ENCODE measurements at places on chromosomes 1 and 21.

- no peak for DNase-seq
Observed at GRCh38 chr1:40396420-40396819, 22.9 kb downstream of the SMAP2 start.

DNA sequence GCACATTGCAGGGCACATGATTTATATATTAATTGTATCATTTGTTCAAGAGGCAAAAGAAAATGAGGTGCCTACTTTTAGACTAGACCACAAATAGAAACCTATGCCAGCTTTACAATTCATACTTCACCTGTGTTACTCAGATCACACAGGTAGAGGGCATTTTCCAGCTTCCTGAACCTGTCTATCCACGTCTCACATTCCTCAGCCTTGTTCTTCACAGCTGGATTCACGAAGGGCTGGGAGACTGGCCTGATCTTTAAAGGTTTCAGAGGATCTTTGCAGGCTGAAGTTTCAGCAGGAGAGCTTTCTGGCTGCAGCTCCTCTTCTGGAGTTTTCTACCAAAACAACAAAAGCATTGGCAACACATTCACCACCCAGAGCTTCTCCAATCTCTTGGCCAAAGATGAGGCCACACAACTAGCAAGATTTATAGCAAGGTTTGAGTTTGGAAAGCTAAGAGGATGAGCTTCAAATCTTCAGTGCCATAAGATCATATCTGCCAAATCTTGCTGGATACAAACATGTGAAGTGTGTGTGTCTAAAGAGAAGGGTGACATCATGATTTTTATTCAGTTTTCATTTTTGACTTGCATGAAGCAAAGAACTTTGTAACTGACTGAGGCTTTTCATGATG lies 71.0 kb upstream of the CYP2J2 start:
- no peak for DNase-seq

GRCh38 chr1:83698644-83699043 lies 300.3 kb downstream of the TTLL7 start:
- no peak for DNase-seq

- no peak for DNase-seq
Observed at GRCh38 chr21:37168666-37169065, 95.6 kb downstream of the TTC3 start.

GRCh38 chr1:28104866-28105467 lies 16.6 kb upstream of the EYA3 start:
- DNase-seq, result no peak

- DNase-seq, result no peak
Observed at GRCh38 chr1:180560868-180561600, 2.3 kb downstream of the OVAAL start.

GRCh38 chr1:235415008-235415904 lies 48.0 kb downstream of the TBCE start:
- DNase-seq, result peak; percentile 27

DNA sequence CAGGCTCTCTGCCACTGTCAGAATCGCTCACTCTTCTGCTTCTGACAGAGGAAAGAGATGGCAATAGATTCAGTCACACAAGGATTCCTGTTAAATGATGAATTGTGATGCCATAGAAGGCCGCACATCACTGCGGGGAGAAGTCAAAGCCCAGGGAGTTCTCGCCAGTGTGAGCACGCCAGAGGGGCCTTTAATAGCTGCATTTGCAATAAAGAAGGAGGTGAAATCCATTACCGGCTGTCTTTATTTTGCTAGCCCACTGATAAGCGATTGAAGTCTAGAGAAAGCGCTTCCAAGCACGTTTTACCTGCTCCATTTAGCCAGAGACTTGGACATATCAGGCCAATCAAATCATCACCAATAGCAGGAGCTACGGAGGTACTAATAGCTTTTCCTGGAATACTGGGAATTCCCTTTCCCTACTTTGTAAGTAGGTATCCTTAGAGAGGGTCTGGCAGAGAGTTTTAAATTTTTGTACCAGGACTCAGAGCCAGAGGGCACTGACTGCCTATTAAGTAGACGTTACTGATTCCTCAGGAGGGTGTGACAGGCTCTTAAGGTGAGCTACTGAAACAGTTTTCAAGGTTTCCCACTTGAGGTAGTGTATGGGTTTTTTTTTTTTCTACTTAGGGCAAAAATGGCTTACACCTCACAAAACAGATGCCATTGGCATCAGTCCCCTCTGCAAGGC lies 10.2 kb upstream of the TARBP1 start:
- DNase-seq, result no peak

DNA sequence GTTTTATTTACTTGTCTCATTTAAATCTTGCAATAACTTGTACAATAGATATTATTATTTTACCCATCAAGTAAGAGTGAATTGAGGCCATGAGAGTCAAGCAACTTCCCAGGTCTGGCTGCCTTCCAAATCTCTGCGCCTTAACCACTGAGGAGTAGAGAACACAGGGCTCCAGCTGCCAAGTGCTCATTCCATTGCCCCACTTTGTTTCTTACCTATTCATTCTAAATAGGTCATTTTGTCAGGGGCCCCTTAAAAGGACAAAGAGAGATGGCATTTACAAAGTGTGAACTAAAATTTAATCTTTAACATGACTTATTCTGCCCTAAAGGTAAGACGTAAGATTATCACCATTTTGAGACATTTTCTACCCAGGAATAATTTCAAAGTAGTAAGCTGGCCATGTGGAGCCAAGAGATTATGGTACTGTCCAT lies 3.5 kb downstream of the PPP1R15B start:
- DNase-seq, result no peak

- no peak for DNase-seq
Observed at GRCh38 chr1:168179438-168180147, 831 bp downstream of the TIPRL start.

DNA sequence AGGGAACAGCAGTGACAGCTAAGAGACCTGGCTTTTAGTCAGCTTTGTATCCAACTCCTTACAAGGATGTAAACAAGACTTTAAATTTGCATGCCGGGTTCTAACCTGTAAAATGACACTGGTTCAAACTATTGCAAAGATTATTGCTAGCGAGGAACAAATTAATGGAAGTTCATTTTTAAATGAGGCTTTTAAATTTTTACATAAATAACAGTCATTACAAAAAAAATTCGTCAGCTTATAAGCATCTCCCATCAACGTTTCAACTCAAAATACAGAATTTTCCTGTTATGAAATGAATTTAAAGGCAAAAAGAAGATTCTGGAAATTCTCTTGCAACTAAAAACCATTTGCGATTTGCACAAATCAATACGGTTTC lies 668 bp downstream of the KIF14 start:
- DNase-seq, result no peak

DNA sequence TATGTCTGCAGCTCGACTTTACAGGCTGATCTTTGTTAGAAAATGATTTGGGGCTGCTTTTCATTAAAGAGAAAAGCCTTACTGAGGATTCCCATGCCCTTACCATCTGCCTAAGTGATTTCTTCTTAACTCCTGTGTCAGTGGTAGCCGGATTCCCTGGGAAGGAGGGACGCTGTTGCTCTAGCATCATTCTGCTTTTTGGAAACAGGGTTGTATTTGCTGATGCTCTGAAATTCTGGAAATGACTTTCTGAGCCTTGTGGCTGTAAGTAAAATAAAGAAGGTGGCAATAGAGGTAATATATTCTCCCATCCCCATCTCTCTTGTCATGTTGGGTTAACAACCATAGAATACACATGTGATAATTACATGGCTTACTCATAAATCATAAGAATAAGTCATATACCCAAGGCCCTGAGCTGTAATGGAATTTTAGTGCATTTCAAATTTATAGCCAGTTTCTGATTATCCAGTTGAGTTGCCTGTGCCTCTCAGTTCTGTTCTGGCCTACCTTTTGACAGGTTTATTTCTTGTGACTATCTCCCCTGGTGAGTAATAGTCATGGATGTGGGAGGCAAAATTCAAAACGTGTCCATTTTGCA lies 74.4 kb downstream of the AK4 start:
- DNase-seq, result no peak
